ENCODE measurements at places on chromosomes 6 and 20. TPM values are rescaled to one million over a fixed set of nuclear protein-coding genes. Genes with fewer than 3 reads are reported as not detected.

DNA sequence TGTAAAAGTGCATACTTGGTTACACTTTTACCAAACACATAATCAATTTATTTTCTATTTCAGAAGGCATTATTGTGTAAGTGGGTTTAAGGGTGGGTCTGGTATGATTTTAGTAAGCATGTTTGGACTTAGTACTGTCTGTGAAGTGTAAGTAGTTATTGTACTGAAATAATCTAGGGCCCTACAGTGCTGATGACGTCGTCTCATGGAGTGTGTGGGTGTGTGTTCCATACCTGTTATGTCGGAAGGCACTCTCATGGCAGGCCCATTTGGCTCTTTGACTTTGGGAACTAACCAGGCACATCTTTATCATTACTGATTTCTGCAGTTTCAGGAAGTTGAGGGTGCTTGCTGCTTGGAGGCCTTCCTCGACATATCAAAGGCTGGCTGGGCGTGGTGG, 155.1 kb downstream of the SASH1 start:
- no peaks in the 10 kb centered on the region for H3K36me3 ChIP-seq
- peaks cover 1% of the 10 kb centered on the region for H3K27me3 ChIP-seq
- no peak for DNase-seq

DNA sequence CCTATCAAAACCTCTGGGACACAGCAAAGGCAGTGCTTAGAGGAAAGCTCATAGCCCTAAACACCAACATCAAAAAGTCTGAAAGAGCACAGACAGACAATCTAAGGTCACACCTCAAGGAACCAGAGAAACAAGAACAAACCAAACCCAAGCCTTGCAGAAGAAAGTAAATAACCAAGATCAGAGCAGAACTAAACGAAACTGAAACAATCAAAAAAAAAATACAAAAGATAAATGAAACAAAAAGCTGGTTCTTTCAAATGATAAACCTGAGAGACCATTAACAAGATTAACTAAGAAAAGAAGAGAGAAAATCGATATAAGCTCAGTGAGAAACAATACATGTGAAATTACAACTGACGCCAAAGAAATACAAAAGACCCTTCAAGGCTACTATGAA, 34.8 kb upstream of the RUNX2 start:
- no peak overlapping the region for H3K4me3 ChIP-seq
- H3K36me3 ChIP-seq, result peaks cover 6% of the 10 kb centered on the region
- no peak for DNase-seq
- H3K27ac ChIP-seq, result no peak overlapping the region

The RIN2 gene
- total RNA-seq, result 108 TPM

The SPATS1 gene
- total RNA-seq, result not detected

- no peak overlapping the region for H3K4me3 ChIP-seq
- no peak for DNase-seq
These were observed 875.4 kb upstream of the MAP3K7 start for GRCh38 chr6:91462241-91462640.

GRCh38 chr6:3205913-3206312, 21.5 kb downstream of the TUBB2B start:
- H3K4me3 ChIP-seq, result no peak overlapping the region
- no peak for DNase-seq
- H3K27me3 ChIP-seq, result peaks cover 2% of the 10 kb centered on the region
- H3K4me1 ChIP-seq, result peaks cover 13% of the 10 kb centered on the region

- peak; percentile 82 for DNase-seq
- peaks cover 11% of the 10 kb centered on the region for H3K27me3 ChIP-seq
- peak overlapping the region; percentile 85 for H3K27ac ChIP-seq
These were observed 644 bp downstream of the OARD1 start for GRCh38 chr6:41071501-41071922.

DNA sequence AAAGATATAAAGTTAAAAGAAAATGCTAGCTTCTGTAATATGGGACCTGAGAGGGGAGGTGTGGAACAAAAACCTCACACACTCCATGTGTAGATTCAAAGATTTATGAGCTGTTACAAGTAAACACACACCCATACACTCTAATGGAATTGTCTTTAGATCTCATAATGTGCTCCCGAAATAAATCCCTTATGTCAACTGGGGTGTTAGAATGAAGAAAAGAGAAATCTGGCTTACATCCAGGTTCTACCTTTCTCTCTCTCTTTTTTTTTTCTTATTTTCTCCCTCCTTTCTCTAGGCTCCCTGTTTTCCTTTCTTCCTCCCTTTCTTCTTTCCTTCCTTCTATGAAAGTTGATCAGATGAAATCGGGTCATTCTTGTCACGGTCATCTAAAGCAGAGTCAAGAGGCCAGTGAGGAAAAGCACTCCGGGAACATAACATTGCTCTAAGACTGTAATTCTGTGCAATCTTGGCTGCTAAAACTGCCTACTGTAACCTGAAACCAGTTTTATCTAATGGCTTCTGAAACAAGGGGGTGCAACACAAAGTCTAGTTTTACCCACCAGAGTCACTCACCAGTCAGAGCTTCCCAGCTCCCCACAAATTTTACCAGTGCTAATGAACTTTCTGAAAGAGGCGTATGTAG, 68.3 kb upstream of the BTBD3 start:
- no peak overlapping the region for H3K4me3 ChIP-seq
- no peaks in the 10 kb centered on the region for H3K27me3 ChIP-seq
- H3K4me1 ChIP-seq, result peaks cover 5% of the 10 kb centered on the region
- no peaks in the 10 kb centered on the region for H3K36me3 ChIP-seq
